ENCODE measurements at places on chromosomes 12 and 14. TPM values are rescaled to one million over a fixed set of nuclear protein-coding genes. Genes with fewer than 3 reads are reported as not detected.

GRCh38 chr12:10725003-10725402 is 1.9 kb upstream of the YBX3 start:
- no peaks in the 10 kb centered on the region for H3K27me3 ChIP-seq

GRCh38 chr14:77390188-77390587 is 13.0 kb downstream of the SAMD15 start:
- no peaks in the 10 kb centered on the region for H3K36me3 ChIP-seq
- no peak overlapping the region for H3K27ac ChIP-seq
- DNase-seq = no peak
- no peaks in the 10 kb centered on the region for H3K27me3 ChIP-seq

- no peak overlapping the region for H3K27ac ChIP-seq
- no peaks in the 10 kb centered on the region for H3K36me3 ChIP-seq
- no peak for DNase-seq
Observed at GRCh38 chr14:22147716-22148115, 441.3 kb downstream of the DAD1 start.

The B4GALNT3 gene
- 0.20 TPM for total RNA-seq

The SERPINA5 gene
- total RNA-seq = 63.2 TPM
